ENCODE measurements at places on chromosomes 11 and 22. TPM values are rescaled to one million over a fixed set of nuclear protein-coding genes. Genes with fewer than 3 reads are reported as not detected.

MAML2 gene
- 4.2 TPM for polyA plus RNA-seq

CHRDL2 gene
- not detected for polyA plus RNA-seq

RAG2 gene
- not detected for polyA plus RNA-seq

DNA sequence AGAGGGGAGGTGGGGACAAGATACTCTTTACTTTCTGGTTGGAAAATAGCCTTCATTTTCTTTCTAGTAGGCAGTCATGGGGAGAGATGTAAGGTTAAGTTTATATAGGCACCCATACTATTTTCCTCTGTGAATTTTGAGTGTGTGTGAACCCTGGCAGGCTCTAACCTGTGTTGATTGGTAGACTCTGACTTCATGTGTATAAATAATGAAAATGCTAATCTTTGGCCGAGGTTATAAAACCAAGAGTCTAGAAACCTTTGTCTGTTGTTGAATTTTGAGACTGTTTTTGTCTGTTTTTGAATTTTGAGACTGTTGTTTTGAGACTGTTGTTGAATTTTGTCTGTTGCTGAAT is 14.0 kb downstream of the TRIM44 start:
- no peak for DNase-seq
- H3K4me3 ChIP-seq, result no peak overlapping the region
- H3K36me3 ChIP-seq, result no peaks in the 10 kb centered on the region
- no peaks in the 10 kb centered on the region for H3K27me3 ChIP-seq

Data from sigmoid colon (tissue), 7 donors.